NCI-H524 treated with DMSO at 0.1 percent for 48 hours (cell line): ENCODE measurements at places on chromosomes 5 and 9.

GRCh38 chr5:127216143-127216542 is 74.5 kb upstream of the MEGF10 start:
- DNase-seq: no peak

DNA sequence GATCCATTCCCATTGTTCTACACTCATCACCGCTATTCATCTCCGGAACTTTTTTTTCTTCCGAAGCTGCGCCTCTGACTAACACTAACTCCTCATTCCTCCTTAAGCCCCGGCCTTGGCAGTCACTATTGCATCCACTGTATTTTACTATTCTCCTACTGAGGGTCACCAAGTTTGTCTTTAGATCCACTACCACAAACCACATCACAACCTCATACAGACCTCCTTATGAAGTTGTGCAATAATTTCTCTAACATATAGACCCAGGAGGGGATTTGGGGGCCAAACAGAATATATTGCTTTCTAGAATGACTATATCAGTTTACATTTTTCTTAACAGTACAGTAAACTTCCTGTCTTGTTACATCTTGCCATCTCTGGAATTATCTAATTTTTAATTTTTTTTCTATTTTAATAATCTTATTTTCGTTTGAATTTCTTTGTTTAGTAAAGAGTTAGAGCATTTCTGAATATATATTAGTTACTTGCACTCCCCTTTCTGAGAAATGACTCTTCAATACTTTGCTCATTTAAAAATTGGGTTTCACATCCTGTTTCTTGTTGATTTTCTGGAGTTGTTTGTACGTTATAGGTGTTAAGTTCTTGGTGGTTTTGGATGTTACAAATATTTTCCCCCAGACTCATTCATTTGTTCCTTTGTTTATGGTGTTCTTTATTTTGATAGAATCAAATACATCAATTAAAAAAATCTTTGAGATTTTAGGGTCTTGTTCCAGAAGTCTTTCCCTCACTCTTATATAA is 37.1 kb downstream of the DMRT2 start:
- no peak for DNase-seq

DNA sequence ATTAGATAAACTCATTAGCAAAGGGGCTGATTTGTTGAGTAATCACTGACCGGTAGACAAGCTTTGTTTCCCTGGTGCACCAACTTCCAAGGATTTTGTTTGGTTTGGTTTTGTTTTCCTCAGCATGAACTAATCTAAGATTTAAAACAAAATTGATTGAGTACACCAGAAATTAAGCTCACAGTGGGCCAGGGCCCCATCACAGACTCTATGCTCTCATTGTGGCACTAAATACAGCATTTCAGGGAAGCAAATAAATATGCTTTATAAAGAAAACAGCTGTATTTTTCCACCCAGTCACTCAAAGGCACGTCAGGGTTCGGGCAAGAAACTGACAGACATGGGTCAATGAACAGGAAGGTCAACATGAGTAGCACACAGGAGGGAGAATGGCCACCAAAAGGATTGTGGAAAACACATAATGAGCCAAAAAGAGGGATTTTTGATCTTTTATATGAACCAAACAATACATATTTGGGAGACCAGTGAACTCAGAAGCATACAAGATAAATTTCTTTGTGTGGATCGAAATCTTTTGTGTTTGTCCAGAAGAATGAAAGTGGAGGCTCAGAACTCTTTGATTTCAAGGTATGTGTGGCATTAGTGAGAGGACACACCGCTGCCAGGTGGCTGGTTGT is 8.8 kb downstream of the CFAP77 start:
- no peak for DNase-seq

- DNase-seq: no peak
These were observed 263.3 kb upstream of the IL12B start for GRCh38 chr5:159593518-159594073.

DNA sequence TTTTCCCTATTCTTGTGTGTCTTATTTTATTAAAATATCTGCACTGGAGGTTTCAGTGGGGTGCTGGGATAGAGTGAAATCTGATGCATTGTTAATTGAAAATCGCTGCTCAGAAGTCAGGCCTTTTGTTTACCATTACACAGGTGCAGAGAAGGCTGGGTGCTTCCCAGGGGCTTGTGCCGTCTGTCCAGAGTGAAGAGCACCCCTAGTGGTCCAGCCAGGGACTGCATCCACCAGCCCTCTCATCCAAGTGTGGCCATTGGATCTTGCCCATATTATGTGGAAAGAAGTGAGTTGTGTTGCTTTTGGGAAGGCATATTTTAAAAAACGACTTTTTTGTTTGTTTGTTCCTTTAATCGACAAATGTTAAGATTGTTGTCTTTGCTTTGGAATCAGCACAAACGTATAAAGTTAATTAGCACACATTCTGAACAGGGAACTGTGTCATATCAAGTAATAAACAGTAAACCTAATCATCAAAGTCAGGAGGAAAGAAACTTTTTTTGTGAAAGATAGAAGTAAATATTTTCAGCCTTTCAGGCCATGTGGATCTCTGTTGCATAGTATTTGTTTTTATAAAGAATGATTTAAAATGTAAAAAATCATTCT is 315.6 kb downstream of the MTRR start:
- DNase-seq: no peak

DNA sequence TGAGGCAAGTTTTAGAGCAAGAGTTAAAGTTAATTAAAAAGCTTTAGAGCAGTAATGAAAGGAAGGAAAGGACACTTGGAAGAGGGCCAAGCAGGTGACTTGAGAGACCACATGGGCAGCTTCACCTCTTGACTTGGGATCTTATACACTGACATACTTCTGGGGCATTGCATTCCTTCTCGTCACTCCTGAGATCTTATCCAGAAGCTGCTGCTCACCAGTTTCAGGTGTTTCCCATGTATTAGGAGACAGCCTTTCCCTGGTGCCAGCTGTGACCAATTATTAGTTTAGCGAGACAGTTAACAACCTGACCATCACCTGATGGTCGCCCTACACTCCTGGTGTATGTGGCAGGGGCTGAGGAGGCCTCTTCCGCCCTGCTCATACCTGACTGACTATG is 382.1 kb downstream of the KDM4C start:
- no peak for DNase-seq

DNA sequence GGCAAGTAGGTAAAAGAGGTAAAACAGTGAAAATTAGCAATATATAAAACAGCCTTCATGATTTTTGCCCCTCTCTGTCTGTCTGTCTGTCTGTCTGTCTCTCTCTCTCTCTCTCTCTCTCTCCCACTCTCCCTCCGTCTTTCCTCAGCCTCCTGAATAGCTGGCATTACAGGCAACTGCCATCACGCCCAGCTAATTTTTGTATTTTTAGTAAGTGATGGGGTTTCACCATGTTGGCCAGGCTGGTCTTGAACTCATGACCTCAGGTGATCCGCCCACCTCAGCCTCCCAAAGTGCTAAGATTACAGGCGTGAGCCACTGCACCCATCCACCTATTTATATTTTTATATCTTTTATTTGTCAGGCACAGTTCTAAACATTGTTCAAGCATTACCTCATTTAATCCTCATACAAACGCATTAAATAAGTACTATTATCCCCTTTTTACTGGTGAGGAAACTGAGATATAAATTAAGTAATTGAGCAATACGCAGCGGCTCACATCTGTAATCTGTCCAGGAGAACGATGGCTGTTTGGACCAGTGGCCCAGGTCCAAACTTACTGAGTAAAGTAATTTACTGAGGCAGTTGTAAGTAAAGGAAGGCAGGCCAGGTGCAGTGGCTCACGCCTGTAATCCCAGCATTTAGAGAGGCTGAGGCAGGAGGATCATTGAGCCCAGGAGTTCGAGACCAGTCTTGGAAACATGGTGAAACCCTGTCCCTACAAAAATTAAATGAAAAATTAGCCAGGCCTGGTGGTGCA is 60.9 kb downstream of the UBE2R2 start:
- no peak for DNase-seq
